ENCODE measurements at places on chromosomes 3 and 15.

DNA sequence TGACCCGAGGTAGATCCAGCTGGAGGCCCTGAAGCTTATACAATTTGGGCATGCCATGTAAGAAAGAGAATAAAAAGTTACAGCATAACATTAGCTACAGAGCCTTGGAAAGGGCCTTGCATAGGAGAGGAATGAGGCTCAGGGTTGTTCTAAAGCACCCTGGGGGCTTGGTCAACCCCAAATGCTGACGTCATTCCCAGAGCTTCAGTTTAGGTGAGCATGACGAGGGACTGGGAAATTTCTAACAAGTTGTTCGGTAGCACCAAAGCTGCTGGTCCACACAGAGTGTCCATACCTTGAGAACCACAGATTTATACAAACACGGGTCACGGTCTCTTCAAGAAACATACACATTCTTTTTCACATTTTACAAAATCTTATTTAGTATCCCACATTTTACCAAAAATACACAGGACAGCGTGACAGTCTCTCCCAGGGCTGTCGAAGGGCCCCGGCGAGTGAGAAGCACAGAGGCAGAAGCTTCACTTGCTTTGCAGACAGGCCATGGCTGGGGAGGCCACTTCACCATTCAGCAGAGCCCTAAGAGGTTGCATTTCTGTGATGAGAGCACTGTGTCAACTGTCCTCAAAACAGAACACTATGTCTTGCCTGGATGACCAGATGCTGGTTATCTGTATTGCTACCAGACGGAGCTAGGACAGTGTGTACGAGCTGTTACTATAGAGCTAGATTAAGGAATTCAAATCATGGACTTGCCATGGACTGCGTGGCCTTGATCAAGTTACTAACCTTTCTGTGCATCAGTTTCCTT, 68.2 kb upstream of the ARRDC4 start:
- DNase-seq = no peak

DNA sequence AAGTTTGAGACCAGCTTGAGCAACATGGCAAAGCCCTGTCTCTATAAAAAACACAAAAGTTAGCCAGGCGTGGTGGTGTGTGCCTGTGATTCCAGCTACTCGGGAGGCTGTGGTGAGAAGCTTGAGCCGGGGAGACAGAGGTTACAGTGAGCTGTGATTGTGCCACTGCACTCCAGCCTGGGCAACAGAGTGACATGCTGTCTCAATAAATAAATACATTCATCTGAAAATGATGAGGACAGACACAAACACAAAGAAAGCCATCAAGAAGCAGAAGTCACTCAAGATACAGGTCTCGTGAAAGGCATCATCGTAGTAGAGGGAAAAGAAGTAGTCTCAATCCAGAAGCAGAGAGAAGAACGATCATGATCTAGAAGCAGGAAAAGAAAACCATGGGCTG, 18.1 kb downstream of the AP3S2 start:
- no peak for DNase-seq

DNA sequence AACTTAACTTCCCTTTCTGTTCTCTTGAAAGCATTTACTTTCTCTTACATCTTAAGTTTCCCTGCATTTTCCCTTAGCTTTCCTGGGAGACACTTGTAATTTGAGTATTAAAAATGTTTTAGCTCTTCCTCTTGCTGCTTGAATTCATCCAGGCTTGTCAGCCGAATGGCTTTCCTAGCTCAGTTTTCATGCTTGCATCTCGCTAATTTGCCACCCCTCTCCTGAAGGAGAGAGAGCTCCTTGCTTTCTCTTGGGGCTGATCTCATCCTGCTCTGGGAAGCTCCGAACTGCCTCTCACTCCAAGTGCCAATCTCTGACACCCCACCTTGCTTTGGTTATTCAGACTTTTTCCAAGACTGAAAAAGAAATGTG, 374.6 kb upstream of the TBL1XR1 start:
- DNase-seq = no peak

- no peak for DNase-seq
These were observed 55.7 kb downstream of the PCCB start for GRCh38 chr3:136305879-136306278.

GRCh38 chr3:17442332-17443049, 299.9 kb downstream of the TBC1D5 start:
- no peak for DNase-seq

DNA sequence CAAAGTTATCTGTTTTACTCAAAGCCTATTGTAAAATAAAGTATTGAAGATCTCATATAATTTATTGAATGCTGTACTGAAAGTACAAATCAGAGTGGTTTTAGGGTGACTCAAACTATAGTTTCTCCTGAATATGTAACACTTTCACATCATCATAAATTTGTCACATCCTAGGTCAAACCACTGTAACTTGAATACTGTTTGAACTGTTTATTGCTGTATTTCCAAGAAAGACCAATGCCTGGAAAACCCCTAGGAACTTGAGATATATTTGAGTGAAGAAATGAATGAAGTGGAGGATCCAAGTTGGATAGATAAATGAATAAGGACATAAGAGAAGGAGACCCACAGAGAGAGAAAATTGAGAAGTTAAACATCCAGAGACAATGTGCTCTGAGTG, 348.2 kb downstream of the GRM7 start:
- no peak for DNase-seq

- DNase-seq = no peak
These were observed 25.9 kb downstream of the CSTA start for GRCh38 chr3:122350814-122351418.

- no peak for DNase-seq
These were observed 15.3 kb downstream of the RAB43 start for GRCh38 chr3:129106320-129106719.

DNA sequence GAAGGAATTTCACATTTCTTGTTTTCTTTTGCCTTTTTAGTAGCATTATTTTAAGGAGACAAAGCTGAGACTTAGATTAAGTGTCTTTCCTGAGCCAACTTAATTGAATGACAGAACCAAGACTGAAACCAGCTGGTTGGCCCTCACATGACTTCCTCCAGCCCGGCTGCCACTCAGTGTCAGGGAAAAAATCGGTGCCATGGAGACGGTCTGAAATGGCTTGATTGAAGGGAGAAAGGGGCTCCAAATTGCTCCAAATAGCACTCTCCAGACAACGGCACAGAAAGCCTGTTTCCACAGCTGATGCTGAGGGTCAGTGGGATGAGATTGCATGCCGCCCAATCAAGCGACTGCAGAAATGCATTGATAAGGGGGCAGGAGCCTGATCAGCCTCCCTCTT, 475.2 kb upstream of the IL12A start:
- DNase-seq = no peak

- DNase-seq = no peak
These were observed 79.2 kb upstream of the ABHD2 start for GRCh38 chr15:89009080-89009479.

- DNase-seq = no peak
These were observed 11.5 kb upstream of the USP50 start for GRCh38 chr15:50558012-50558411.

- no peak for DNase-seq
These were observed 145.6 kb downstream of the LSAMP start for GRCh38 chr3:116299646-116300081.

GRCh38 chr3:46146548-46146947, 61.6 kb downstream of the CCR1 start:
- no peak for DNase-seq

- DNase-seq = no peak
These were observed 64.0 kb downstream of the LYSMD4 start for GRCh38 chr15:99669250-99669649.
